ENCODE measurements at places on chromosomes 7 and 10.

DNA sequence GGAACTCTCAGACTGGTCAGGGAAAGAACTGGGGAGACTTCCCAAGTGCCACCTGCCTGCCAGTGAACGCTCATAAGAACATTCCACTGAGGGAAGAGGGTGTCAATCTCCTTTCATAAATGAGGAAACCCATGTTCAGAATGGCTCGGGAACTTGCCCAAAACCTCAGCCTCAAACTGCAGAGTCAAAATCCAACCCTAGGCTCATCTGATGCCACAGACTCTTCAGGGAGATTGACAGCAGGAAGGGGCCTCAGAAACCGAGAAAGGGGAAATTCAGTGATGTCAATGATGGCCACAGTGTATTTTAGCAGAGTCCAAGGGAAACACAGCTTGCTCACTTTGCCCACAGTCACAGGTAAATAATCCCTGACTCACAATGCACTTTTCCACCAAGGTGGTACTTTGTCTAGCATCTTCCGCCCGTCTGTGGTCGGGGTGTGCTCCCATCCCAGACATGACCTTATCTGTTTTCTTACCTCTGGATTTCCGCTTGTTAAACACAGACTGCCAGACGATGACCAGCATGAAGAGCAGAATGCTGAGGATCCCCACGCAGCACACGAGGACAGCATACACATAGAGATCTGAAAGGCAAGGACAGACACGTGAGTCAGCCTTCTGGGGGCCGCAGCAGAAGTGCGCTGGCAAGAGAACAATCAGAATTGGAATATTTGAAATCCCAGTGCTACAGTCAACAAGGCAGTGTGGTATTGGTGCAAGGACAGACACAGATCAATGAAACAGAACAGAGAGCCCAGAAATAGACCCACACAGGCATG, 38.4 kb downstream of the VSTM4 start:
- no peak for DNase-seq

- no peak for DNase-seq
These were observed 16.3 kb downstream of the TM9SF3 start for GRCh38 chr10:96570511-96570910.

DNA sequence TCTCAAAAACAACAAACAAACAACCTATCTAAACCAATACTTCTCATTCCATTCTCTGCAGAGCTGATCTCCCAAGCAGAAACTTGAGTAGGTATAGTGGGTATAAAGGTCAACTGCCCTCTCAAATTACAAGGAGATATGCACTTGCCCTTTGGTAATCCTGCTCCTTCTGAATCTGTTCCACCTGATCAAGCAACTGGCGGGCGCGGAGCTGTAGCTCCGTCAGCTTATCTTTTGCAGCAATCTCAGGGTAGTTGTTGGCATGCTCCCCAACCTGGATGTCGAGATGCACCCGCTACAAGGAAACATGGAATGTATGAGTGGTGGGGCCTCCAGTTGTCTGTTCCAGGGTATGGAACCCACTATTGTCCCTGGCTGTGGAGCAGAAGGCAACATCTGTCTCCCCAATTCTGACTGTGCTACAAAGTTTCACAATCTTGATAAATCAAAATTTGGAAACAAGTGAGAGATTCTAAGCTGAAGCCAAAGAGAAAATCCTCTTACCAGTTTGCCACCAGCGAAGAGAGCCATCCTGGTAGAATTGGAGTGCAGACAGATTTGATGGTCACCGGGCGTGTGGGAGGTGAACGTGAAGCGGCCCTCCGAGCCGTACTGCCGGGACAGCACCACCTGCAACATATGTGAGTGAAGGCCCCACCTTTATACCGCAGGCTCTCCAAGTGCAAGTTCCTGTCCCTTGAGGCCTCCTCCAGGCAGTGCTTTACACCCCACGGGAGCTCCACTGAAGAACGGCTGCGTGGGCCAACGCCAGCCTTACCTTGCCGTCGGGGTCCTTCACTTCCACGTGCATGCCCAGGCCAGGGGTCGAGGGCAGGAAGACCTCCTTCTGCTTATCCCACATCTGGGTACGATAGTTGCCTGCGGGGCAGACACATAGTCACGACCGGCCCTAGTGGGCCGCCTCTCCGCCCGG, 819 bp downstream of the TMED4 start:
- DNase-seq: no peak

- no peak for DNase-seq
These were observed 1496.3 kb downstream of the REEP3 start for GRCh38 chr10:65017523-65017922.

- DNase-seq: no peak
These were observed 186.8 kb downstream of the CELF2 start for GRCh38 chr10:11204351-11204942.

- no peak for DNase-seq
These were observed 68.3 kb upstream of the AMPH start for GRCh38 chr7:38699471-38699870.

GRCh38 chr7:114459574-114459973, 45.0 kb downstream of the FOXP2 start:
- no peak for DNase-seq

DNA sequence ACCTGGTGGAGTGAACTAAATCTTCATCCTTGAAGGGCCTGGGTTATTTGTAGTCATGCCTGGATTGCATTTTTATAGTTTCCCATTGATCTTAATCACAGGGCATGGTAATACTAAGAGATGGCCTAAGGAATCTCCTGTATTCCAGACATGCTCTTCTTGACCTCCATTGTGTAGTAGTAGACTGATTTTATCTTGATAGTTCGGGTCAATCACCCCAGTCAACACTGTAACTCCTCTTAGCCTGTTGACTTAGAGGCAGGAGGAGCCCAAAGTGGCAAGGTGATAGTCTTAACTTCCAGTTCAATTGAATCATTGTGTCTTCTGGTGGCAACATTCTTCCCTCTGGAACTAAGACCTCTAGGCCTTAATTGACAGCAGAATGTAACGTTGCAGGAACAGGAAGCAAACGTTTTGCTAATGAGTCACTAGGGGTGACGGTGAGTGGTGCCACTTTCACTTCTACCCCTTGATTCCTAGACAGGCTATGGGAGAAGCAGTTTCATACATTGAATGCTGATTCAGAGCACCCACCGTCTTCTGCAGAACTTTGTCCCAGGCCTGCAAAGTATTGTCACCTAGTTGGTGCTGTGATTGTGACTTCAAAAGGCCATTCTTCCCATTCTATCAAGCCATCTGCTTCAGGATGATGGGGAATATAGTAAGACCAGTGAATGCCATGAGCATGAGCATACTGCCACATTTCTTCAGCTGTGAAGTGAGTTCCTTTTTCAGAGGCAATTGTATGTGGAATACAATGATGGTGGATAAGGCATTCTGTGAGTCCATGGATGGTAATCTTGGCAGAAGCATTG, 24.0 kb upstream of the PAPSS2 start:
- DNase-seq: no peak

DNA sequence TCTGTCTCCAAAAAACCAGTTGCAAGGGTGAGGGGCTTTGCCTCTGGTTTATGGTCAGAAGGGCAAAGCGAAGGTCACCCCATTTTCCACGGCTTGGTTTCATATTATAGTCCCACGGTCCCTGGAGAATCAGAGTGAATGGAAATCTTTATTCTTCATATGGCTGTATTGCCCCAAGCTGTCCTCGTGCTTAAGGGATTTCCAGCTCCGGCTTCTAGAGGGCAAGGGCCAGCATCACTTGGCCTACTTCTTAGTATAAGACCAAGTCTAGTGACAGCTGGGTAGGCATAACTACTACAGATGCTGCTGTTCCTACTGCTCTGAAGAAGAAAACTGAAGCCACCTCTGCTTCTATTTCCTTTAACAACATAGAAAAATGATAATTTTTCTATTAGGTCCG, 63.2 kb downstream of the PARP12 start:
- DNase-seq: no peak

- no peak for DNase-seq
These were observed 174.7 kb upstream of the CSTF2T start for GRCh38 chr10:51874131-51874530.

DNA sequence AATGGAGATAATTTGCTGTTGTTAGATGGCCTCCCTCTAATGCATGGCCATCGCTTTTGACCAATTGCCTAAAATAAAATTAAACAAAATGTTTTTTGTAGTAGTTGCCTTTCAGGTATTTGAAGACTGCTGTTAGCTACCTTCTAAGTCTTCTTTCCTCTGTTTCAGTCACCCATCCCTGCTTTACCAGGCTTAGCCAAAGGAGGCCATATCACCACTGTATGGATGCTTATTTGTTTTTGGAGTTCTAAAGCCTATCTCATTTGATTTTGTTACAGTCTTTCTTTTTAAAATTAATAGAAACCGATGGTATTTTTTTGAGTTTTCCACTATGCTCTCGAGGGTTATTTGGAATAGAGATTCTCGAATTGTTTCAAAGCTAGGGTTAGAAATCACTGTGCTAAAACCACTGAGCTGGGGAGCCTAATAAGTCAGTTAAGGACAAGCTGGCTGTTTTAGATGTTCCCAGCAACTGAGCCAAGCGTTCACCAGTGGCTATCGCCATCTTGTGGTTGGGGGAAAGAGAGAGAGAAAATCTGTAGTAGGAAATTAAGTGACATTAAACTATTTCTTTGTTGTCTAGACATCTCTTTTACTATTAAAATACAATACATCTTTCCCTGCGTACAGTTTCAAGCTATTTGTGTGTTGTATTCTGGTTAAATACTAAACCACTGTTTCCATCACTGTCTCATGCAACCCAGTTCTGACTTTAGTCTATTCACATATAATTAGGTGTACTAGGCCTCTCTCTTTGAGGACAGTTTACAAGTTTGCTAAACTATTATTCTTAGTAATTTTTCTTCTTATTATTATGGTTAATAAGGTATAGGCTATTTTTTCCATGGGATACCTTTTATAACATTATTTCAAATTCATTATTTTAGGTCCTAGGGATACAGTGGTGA, 52.2 kb downstream of the GPR158 start:
- DNase-seq: no peak

DNA sequence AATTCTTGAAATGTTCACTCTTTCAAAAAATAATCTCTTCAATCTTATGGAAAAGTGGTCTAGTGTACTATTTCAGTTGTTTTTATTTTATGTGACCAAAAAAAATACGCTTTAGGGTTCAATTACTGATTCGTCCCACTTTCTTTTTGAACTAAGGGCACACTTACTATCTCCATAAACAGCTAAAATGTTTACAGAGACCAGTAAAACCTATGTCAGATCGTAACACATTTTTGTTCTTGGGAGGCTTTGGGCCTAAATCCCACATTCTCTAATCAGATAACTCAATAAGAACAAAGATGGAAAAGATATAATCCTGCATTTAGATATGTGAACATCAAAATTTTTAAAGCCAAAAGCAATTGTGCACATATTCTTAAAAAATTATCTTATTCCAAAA, 29.8 kb upstream of the EPC1 start:
- DNase-seq: no peak

GRCh38 chr7:131288450-131288849, 39.2 kb upstream of the MKLN1 start:
- DNase-seq: peak; percentile 57

- DNase-seq: no peak
These were observed 34.0 kb upstream of the DKK1 start for GRCh38 chr10:52280051-52280450.

DNA sequence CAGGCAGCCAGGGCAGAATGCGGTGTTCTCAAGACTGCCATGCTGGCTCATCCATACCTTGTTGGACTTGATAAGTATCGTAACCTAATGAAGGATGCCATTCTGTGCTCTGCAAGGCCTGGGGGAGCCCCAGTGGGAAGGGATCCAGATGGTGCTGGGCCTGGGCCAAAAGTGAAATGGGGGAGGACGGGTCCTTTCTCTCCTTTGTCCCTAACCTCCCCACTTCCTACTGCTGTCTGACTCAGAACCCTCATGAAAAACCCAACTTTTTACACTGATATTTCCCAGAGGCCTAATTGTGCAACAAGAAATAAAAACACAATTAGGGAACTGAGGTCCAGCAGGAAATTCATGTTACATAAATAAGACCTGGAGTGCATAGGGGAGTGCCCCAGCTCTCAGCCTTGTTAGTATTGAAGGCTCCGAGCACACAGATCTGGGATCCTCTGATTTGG, 193.7 kb upstream of the SVIL start:
- DNase-seq: no peak

DNA sequence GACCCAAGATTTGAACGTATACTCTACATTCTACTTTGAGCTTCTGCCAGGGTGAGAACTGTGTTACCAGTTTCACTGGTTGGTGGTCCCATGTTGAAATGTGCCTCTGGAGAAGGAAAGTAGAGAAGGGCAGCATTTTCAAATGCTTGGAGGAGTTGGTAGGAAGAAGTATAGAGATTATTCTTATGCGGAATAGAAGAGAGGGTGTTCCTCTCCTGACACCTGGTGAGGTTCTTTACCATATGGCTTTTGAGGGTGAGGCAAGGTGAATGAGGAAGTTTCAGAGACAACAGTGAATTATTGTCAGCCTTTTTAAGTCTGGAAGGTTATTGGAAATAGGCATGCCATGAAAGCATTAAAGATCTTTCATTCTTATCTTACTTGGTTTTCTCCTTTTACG, 34.3 kb downstream of the R3HCC1L start:
- no peak for DNase-seq

DNA sequence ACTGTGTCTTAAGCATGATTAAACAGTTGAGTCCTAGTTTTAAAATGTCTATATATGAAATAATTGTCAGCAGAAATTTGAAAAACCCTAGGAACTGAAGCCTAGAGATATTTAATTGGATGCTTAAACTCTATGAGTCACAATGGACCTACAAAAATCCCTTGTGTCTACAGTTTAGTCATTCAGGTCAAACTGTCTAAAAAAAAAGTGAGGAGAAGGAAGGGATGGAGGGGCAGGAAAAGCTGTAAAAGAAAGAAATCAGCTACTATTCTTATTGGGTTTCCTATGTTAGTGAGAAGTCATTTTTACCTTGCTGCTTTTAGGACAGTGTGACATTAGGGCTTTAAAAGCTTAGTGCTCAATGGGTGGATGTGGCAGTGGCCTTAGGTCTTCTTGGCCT, 406.1 kb upstream of the FZD8 start:
- DNase-seq: no peak

DNA sequence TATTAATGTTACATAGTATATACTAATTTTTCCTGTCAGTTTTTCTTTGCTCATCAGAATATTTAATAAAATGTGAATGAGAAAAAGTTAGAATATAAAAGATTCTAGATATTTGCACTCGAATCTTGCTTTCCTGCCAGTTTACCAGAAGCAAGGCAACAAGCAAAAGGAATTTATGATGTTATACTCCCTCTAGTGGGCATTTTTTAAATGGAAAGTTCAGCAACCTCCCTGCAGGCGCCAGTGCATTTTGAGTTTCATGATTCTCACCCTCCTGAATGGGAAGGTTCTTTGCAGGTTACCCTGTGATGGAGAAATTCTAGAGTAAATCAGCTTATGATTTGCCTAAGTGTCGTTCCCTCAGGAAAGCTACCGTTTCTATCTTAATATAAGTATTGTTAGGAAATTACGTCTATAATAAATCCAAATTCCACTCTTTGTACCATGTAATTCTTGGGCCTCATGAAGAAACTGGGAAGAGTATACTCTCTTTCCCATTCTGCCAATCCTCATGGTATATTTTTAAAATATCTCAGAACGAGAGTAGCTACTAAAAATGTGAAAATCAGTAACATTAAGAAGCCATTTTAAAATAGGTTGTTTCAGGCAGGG, 350.0 kb downstream of the CRPPA start:
- no peak for DNase-seq

Data from heart left ventricle (tissue), 16 donors.